ENCODE measurements at places on chromosomes 2 and 18.

DNA sequence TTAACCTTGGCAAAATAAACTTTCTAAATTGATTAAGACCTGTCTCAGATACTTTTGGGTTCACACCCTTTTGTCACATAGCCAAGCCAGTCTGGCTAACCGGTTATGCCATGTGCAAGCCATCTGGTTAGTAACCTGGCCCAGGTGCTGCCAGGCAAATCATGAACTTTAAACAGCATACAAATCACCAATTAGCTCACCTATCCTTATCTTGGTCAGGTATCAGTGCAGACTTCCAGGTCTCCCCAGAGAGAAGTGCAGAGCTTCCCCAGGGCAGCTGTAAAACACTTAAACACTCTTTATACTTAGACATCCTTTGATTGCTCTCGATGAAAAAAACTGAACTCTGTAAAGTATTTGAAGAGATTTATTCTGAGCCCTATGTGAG is 14.9 kb upstream of the MC5R start:
- no peak for DNase-seq

DNA sequence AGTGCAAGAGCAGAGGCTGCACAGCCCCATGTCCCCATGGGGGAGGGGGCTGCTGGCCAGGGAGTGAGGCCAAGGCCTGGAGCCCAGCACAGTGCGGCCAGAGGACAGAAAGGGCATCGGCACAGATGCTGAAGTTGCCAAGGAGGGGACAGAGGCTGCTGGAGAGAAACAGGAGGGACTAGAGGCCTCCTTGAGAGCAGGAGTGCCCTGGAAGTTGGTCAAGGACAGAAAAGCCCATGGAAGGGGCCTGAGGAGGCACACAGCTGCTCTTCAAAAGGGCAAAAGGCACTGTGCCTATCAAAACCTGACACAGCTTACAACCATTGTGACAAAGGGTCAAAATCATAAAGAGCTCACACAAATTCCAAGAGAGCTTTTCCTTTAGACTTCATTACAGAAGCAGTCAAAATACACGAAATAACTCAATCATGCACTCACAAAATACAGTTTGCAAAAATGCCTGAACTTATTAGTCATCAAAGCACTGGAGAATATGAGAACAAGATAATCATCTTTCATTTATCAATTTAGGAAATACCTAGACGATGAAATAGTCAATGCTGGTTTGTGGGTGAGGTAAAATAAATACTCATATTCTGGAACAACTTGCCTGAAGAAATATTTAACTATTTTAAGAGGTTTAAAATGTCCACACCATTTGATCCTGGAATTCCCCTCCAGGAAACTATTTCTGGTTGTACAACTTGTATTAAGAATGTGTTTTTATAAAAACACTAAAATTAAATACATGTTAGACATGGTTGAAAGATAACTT is 79.6 kb downstream of the USP40 start:
- DNase-seq = no peak

- peak; percentile 60 for DNase-seq
Observed at GRCh38 chr18:11937874-11938478, 29.9 kb upstream of the MPPE1 start.

- DNase-seq = no peak
Observed at GRCh38 chr18:23033056-23033455, 99.9 kb downstream of the RBBP8 start.

GRCh38 chr2:138016351-138017087 is 52.2 kb downstream of the HNMT start:
- DNase-seq = no peak

DNA sequence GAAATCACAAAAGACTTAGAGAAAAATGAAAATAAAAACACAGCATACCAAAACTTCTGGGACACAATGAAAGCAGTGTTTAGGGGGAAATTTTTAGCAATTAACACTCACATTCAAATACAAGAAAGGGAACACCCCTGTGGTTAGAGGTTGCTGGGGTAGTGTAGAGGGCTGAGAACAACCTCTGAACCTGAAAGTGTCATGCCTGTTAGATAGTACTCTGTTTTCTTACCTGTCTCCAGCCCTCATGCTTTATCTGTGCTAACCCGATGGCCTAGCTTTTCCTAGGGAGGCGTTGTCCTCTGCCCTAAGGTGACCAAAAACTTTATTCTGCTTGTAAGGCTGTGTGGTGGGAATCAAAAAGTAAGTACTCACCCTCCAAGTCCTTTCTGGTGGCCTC is 122.6 kb upstream of the OTX1 start:
- DNase-seq = no peak

- no peak for DNase-seq
Observed at GRCh38 chr2:128623776-128624761, 305.4 kb upstream of the HS6ST1 start.

DNA sequence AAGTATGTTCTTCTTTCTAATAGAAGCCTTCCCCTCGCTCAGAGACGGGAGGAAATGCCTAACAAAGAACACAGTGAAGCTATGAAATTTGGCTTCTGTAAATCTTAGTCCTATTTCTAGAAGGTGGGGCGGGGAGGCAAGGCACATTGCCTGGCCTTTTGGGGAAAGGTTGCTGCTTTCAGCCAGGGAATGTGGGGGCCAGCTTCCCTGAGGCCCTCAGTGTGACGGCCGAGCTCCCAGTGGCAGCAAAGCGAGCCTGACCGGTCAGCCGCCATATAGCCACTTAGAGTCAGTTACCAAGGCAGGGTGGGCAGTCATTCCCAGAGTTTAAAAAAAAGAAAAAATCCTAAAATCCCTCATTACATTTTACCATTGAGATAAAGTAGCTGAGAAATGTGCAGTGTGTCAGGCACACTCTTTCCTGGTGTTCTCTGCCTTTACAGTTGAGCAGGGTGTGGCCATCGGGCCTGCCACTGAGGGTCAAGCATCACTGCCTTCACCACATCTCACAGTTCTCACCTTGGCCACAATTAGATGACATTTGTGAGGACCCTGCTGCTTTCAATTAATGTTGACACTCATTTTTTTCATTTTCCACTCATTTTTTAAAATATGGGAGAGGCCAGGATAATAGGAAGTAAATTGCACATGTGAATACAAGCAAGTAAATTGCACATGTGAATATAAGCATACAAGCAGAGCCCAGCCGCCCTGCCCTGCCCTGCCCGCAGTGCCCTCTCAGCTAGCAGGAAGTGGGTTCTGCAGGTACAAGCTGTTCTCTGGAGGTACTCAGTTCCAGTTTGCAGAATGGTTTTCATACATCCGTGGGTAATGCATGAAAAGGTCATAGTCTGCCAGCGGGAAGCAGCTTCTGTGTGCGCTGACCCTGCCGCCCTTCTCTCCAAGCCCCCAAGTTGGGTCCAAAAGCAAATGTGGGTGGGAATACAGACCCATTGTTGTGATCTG is 76.9 kb downstream of the WDSUB1 start:
- DNase-seq = no peak

DNA sequence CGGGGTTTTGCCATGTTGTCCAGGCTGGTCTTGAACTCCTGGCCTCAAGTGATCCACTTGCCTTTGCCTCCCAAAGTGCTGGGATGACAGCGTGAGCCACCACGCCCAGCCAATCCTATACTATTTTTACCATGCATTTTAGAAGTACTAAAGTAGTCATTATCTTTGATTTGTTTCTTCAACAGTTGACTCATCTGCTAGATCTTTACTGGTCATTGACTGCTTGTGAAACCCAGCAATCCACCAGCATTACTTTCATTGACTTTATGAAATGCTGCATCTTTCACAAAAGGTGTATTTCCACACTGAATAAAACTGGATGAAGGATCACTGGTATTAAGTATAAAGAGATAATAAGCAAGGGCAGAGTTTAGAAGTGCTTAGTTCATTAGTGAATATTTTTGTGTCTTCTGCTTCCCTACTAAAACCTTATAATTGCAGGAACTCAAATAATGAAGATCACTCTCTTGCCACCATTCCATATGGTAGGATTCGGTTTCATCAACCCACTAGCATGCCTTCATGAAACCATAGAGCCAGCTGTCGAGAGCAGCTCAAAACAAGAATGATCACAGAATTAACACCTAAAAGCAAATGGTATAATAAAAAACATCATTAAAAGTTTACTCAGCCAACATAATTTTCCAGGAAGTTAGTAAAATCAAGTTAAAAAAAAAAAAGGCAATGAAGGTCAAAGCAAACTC is 33.1 kb downstream of the IRS1 start:
- DNase-seq = no peak

DNA sequence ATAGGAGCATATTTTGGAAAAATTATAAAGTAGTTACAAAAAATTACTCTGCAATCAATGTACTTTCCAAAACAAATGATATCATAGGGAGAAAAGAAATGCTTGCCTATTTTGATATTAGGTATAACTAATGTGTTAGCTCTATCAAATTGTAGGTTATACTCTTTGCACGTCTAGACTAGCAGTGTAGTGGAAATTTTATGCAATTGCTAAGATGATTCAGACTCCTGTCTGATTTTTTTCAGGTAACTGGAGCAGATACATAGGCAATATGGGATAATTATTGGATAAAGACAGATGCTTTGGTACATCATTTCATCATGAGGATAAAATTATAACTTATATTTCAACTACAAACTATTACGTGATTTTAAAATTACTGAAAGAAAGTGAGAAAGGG is 918.3 kb downstream of the EPHA4 start:
- no peak for DNase-seq

GRCh38 chr18:57749604-57749970 is 53.5 kb downstream of the ATP8B1 start:
- DNase-seq = no peak

GRCh38 chr2:289362-290089 is 1.6 kb upstream of the ALKAL2 start:
- DNase-seq = no peak

DNA sequence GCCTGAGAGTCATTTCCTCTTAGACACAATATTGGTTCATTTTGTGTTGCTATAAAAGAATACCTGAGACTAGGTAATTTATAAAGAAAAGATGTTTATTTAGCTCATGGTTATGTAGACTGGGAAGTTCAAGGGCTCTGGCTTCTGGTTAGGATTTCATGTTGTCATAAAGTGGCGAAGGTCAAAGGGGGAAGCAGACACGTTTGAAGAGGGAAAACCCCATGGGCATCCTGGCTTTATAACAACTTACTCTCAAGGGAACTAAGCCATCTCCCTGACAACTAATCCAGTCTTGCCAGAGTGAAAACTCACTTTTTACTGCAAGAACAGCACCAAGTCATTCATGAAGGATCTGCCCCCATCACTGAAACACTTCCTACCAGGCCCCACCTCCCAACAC is 89.7 kb upstream of the RNF152 start:
- DNase-seq = no peak

DNA sequence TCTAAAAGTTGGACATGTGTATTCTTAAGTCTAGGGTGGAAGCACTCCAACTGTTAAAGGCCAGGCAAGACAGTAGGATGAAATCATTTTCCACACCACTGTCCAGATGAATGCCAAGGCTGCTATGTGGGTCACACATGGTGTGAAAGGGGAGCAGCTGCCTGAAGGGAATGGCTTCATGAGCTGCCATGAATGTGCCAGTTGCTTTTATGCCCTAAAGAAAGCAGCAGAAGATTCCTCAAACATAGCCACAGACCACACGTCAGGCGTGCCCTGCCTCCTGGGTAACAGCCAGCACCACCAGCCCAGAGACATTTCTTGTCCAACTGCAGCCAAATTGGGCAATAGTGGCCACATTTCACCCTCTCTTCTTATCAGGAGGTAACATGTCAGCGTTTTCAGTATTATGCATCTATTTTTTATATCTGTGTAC is 130.2 kb downstream of the MTCL1 start:
- no peak for DNase-seq

- no peak for DNase-seq
Observed at GRCh38 chr2:14492920-14493503, 139.5 kb upstream of the LRATD1 start.

GRCh38 chr2:154375579-154375931 is 322.9 kb upstream of the KCNJ3 start:
- DNase-seq = no peak

DNA sequence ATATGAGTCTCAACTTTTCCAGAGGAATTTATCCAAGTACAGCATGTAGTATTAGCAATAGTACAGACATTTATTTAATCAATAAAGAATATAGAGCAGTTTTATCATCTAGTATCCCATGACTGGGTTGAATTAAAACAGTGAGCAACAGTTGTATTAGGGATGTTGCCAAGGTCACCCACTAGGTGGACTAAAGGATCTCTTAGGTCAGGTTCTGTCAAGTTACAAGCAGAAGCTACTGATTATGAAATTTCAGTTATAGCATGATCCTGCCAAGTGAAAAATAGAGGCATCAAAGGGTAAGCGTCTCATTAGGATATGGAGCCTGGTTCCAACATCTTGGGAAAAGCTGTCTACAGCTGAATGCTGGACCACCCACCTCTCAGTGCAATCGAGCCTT is 52.1 kb upstream of the LAPTM4A start:
- no peak for DNase-seq

DNA sequence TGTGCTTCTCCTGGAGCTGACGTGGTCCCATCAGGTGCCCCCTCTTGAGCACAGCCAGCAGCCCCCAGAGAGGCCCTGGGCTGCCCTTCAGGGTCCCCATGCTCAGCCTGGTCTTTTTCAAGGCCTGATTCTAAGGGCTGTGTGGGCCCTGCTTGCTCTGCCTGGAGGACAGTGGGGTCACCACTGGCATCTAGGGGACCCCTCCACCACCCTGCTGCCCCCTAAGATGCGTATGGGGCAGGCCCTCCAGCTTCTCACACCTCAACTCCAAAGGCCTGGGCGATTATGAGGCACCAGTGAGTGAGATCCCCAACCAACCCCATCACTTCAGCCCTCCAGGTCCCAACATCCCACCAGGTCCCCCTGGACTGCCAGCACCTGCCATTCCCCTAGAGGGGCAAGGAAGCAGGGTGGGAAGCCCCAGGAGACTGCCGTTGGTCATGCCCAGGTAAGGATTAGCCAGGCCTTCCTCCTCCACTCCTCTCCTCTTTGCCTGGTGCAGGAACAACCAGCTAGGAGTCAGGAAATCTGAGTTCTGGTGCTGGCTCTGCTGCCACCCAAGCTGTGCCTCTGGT is 114.4 kb downstream of the SMAD7 start:
- no peak for DNase-seq

GRCh38 chr2:25127646-25128045 is 40.7 kb downstream of the POMC start:
- no peak for DNase-seq

DNA sequence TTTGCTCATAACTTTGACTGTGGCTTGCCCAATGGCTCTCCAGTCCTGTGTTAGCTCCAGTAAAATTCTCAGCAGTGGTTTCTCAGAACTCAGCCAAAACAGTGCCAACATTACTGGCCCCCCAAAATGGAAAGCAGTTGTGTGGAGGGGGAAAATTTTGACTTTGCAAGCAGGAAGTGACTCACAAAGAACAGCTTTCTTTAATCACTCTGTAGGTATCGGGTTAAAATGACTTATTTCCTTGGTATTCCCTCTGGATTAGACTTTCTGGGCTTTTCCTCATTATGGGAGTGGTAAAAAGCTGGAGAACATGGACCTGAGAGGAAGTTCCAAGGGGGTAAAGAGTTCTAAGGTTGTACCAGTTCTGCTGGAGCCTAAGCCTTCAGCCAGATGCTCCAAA is 175.7 kb upstream of the RND3 start:
- no peak for DNase-seq

GRCh38 chr2:43084699-43085091 is 141.7 kb downstream of the ZFP36L2 start:
- no peak for DNase-seq

GRCh38 chr2:219323434-219323833 is 9.1 kb downstream of the RESP18 start:
- no peak for DNase-seq
